CD4-positive, alpha-beta T cell treated with Interleukin-6 at 100 ng/mL for 8 hours (primary cell): ENCODE measurements at places on chromosomes 1 and 21.

- DNase-seq: no peak
Measured at GRCh38 chr1:63322114-63322943, at the start of gene FOXD3. FOXD3 (plus strand) TSS chr1:63322567; CDS start chr1:63323059, 492 bp downstream.

- no peak for DNase-seq
Measured at GRCh38 chr1:196355206-196355786, 252.9 kb downstream of the KCNT2 start.

GRCh38 chr1:44067266-44068250 is 36.3 kb upstream of the SLC6A9 start:
- DNase-seq: no peak

DNA sequence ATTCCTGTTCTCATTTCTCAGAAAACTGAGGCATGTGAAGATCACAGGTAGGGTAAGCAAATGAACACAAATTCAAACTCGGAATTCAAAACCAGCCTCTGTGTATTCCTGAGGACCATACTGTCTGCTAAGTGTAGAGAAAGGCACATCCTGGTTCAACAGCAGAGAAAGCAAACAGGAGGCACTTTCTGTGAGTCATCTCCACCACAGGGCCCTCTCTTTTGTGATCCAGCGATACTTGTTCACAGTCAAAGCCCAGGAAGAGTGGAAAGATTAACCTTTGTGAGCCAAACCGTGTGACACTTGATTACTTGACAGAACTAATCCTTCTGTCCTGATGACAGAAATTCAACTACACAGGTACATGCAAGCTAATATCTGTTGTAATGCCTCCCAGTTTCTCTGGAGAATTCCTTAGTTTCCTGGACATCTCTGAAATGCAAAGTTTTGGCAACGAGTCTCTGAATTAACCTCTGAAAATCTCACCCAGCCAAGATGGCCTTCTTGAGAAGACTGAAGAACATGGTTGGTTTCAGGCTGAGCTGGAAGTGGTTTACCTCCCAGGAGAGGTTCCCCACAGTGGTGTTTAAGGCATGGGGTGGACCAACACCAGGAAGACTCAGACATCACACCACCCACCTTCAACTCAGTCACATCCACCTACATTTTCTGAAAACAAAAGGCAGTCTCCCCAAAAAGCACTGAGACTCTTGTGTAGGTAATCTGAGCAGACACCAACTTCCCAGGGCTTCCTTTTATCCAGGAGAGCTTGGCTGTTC is 98.2 kb upstream of the ERG start:
- DNase-seq: no peak

DNA sequence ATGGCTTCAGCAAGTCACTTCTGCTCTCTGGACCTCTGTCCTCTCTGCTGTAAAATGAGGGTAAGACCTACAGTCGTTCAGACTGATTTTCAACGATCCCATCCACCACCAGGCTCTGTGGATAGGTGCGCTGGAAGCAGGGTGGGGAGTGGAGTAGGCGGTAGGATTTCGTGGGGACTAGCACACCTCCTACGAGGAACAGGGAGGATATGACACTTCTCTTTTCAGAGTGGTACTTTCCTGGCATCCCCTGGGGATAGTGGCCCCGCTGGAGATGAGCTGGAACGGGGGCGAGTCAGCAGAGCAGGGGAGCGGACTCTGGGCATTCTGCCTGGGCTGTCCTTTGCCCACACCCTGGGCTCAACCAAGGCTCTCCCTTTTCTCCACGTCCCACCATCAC is 17.7 kb downstream of the ETNK2 start:
- no peak for DNase-seq

- DNase-seq: no peak
Measured at GRCh38 chr1:8406960-8407359, 89.0 kb downstream of the SLC45A1 start.
